Muscle of leg (tissue), 16 donors: ENCODE measurements at places on chromosomes 6 and 20. TPM values are rescaled to one million over a fixed set of nuclear protein-coding genes. Genes with fewer than 3 reads are reported as not detected.

GRCh38 chr20:63579017-63579694, 5.1 kb upstream of the HELZ2 start:
- no peak for DNase-seq

DNA sequence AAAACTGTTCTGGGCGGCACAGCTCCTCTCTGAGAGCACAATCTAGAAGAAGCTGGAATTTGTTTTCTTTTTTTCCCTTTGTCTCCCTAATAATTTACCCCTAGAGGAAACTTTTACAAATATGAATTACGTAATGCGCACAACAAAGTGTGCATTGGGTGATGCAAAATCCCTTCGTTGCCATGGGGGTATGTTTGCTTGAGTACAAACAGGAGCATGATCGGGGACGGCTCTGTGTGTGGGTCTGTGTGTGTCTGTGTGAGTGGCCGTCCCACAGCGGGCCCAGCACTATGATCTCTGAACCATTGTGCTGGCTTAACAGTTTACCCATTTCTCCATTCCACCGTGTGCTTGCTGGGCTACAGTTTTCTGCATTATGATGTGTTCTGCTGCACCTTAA, 278.2 kb downstream of the CDC5L start:
- peak; percentile 60 for DNase-seq

- peak; percentile 81 for DNase-seq
Measured at GRCh38 chr6:151765444-151765886, 42.0 kb upstream of the ESR1 start.

TMC2 gene
- polyA plus RNA-seq: 0.16 TPM

- no peak for DNase-seq
Measured at GRCh38 chr6:20412682-20413073, 11.0 kb downstream of the E2F3 start.

RAB44 gene
- polyA plus RNA-seq: 0.19 TPM

DNA sequence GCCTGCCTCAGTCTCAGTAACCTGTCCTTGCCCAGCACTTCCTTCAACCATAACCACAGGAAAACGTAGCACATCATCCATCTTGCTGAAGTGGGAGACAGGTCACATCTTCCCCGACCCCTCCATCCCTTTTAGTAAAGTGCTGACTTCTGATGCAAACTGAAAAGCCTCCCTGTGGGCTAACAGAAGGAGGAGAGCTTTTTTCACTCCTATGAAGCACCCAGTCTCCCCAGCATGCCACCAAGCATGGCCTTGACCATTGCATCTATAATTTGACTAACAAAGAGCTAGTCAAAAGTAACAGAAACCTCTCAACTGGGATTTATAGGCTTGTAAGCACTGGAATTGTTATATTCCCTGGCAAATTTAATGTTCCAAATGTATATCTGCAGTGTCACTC, 288.9 kb upstream of the IRAK1BP1 start:
- no peak for DNase-seq
